ENCODE measurements at places on chromosomes 3 and 15.

- no peak for DNase-seq
Observed at GRCh38 chr3:194279101-194279500, 72.0 kb downstream of the CPN2 start.

DNA sequence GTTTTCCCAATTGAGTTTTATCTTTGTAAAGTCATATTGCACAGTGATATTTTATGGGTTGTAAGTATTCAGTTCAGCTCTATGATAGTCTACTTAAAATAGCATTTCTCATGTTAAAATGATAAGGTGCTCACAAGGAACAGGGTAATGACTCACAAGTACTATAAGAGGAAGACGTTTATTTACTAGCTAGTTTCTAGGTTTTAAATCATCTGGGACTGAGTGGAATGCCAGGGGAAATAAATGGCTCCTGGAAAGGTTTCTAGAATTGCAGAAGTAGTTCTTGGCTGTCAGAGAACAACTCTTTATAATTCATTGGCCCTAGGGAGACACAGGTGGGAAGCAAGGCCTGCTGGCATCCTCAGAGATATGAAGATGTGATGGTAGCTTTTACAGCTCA, 112.8 kb downstream of the CHDH start:
- DNase-seq: no peak

- DNase-seq: no peak
Observed at GRCh38 chr15:69845159-69845558, 252.6 kb downstream of the TLE3 start.

GRCh38 chr15:34055868-34056595, 17.0 kb upstream of the AVEN start:
- no peak for DNase-seq

DNA sequence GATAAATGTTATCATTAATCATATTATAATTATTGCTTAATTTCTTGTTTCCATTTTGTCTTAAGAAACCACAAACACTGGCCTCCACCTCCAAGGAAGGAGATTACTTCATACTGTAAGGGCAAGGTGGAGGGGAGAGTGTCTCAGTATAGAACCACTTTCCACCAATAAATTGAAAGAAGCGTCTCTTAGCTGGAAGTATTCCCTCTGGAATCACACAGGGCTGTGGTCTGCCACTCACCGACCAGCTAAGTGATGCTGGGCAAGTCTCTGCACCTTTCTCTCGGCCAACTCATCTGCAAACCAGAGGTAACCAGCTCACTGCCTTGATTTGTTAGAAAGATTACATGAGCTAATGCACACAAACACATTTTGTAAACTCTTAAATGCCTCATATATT, 63.1 kb downstream of the EIF4E3 start:
- DNase-seq: no peak

DNA sequence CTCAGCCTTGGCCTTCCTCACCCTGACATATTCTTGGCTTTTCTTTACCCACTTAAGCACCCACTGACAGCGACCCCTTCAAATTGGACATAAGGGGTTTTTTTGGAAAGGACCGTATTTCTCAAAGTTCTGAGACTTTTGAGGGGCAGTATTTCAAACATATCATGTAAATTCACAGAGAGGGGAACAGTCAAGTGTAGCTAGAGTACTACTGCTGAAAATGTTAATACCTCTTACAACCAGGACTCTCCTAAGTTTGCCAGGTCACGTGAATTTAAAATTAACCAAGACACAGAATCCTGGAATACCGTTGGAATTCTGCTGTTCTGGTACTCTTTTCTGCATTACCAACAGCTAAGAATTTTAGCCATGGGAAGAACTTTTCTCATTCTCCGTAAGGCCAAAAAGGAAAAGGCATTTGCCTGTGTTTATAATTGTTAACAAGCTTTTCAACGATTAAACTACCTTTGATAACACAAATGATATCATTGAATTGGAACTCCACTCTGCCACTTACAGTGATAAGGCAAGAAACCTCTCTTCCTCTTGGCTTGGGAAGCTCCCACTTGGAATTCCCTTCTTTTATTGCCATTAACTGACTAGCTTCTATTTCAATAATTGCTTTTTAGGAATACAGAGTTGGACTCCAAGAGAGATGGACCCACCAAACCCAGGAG, 597 bp upstream of the GBE1 start:
- DNase-seq: no peak
